HL-60 (cell line): ENCODE measurements at places on chromosomes 2 and 18.

DNA sequence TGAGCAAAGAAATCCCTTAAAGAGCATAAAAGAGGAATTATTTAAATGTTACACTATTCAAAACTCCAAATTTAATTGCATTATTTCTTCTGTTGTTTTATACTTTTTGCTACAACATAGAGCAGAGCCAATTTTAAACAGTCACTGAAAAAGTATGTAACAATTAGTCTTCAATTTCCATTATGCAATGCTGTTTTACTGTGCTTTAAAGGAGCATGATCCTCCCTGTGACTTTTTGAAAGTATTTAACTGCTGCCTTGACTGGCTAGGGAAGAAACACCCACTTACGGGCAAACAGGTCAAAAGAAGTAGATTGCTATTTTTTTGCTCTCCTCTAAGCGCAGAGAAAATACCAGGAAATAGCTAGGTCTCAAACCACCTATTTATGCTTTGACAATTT is 217.4 kb upstream of the GCFC2 start:
- no peak for DNase-seq

DNA sequence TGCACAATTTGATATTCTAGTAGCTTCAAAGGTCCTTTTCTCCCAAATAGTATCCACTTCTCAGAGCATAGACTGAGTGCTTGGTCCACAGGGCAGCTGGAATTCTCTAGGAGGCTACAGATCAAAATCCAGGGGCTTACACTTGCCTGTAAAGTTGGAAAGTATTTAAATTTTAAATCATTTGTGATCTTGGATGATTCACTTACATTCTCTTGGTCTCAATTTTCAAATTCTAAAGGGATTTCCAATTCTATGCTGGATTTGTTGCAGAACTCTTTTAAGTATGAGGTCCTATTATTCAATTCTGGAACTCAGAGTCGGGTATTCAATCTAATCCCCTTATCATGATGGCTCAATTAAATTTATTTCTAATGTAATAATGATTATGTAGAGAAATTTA is 492.3 kb downstream of the NYAP2 start:
- no peak for DNase-seq

GRCh38 chr18:72993250-72993649 is 125.5 kb upstream of the NETO1 start:
- DNase-seq = no peak

DNA sequence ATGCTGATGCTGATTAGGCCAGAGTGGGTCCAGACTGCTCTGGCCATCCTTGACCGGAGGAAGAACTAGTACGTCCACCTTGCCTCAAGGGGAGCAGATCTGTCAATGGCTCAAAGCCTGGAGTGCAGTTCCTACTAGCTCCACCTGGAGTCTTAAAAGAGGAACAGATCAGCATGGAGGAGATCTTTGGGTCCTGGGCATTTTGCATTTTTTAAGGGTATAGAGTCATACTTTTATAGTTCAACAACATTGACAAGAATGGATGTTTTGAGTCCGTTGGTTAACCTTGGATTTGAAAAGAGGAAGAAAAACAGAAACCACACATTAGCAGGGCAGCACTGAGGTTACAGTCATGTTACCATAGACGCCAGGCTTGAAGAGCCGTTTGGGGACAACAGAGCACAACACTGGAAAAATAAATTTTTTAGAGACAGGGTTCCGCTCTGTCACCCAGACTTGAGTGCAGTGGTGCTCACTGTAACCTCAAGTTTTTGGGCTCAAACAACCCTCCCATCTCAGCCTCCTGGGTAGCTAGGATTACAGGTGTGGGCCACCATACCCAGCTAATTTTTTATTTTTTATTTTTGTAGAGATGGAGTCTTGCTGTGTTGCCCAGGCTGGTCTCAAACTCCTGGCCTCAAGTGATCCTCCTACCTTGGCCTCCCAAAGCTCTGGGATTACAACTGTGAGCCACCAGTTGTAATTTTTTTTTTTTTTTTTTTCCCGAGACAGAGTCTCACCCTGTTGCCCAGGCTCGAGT is 78.5 kb downstream of the PRKCE start:
- peak; percentile 28 for DNase-seq

GRCh38 chr2:9373047-9373446 is 50.3 kb downstream of the ITGB1BP1 start:
- DNase-seq = no peak

DNA sequence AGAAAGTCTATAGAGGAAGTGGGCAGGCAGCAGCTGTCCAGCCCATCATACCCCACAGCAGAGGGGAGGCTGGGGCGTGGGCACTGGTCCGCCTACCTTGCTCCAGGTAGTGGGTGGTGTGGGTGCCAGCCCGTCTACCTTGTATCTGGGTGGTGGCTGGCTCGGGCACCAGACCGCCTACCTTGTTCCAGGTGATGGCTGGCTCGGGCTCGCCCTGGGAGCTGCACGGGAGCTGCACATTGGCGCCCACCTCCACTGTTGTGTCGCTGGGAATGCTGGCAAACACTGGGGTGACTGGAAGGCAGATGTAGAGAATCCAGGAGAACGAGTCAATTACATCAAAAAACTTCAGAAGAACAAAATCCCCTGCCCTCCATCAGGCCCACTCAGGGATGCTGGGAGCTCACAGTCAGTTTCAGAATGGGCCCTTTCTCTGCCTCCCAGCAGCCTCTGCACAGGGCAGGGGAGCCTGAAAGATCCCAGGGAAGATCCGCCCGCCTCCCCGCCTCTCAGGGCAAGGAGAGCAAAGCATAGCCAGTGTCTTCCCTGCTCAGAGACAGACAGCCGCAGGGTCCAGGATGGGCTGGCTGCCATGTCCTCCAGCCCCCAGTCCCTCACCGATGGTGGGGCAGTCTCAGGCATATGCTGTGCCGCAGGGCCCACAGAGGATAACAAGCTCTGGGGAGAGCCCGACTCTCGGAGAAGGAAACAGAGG is 82.3 kb downstream of the PXDN start:
- DNase-seq = no peak

DNA sequence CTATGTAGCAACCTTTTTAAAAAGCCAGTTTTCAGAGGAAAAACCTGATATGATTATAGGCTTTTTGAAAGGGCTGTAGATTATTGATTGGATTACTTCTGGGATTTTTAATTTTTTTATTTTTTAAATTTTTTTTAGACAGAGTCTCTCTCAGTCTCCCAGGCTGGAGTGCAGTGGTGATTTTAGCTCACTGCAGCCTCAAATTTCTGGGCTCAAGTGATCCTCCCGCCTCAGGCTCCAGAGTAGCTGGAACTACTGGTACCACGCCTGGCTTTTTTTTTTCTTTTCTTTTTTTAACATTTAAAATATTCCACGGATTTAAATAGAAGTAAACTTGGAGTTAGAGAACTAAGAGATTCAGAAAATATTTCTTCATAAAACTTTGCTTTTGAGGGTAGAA is 1.2 kb downstream of the MRPL19 start:
- DNase-seq = no peak

- DNase-seq = no peak
Observed at GRCh38 chr18:50396005-50396660, 21.3 kb downstream of the SKA1 start.

DNA sequence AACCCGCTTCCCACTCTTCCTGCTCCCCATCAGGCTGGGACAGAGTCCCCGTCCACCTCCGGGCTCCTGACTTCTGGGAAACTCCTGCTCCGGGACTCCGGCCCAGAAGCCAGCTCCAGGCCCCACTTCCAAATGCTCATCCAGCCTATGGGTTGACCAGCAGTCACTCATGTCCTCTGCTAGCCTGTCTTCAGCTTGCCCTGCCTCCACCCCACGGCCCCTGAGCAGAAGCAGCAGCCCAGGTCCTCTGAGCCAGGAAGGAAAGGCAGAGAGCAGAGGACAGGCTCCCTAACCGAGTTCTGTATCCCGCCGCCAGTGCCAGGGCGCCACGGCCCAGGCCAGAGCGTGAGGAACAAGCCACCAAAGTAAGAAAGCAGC is 86.4 kb upstream of the ID2 start:
- no peak for DNase-seq

- DNase-seq = no peak
Observed at GRCh38 chr2:176851200-176851888, 361.2 kb upstream of the HNRNPA3 start.
